CD8-positive, alpha-beta T cell (primary cell): ENCODE measurements at places on chromosomes 2 and 18. TPM values are rescaled to one million over a fixed set of nuclear protein-coding genes. Genes with fewer than 3 reads are reported as not detected.

The CNDP1 gene
- 0.44 TPM for total RNA-seq

- DNase-seq = no peak
These were observed 679.2 kb downstream of the NYAP2 start for GRCh38 chr2:226078666-226079065.

The EN1 gene
- not detected for total RNA-seq

GRCh38 chr18:66895631-66896030, 291.7 kb upstream of the CDH19 start:
- no peak for DNase-seq

The C2orf80 gene
- not detected for total RNA-seq

The IL18R1 gene
- 7.0 TPM for total RNA-seq

The MC5R gene
- total RNA-seq = not detected

- no peak for DNase-seq
These were observed 174.9 kb downstream of the ETAA1 start for GRCh38 chr2:67571785-67572718.

- no peak for DNase-seq
These were observed 203.9 kb upstream of the ALPP start for GRCh38 chr2:232174662-232175061.

DNA sequence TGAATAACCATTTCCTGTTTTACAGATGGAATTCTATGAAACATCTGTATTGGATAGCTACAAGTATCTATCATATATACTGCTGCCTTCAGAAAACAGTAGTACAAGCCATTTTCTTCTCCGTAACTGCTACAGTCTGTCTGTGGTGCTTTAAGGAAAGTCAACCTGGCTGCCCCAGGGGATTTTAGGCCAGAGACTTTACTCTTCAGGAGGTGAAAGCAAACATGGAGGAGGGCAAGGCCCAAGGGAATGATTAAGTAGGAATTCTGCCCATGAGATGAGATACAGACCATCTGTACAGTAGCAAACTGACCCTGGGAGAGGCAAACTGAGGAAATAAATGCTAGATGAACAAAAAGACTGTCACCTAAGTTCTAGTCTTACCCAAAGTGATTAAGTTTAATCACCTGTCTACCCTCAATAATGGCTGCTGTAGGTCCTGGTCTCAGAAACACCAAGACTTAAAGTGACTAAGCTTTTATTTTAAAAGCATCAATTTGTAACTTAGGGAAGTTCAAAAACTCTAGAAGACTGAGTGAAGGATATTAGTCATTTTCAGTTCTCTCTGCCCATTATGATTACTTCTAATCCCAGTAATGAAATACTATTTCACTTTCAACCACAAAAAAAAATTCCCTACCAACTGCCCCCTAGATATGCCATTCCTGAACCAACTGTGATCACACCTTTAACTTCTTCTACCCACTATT, 14.8 kb downstream of the MBD2 start:
- DNase-seq = no peak

DNA sequence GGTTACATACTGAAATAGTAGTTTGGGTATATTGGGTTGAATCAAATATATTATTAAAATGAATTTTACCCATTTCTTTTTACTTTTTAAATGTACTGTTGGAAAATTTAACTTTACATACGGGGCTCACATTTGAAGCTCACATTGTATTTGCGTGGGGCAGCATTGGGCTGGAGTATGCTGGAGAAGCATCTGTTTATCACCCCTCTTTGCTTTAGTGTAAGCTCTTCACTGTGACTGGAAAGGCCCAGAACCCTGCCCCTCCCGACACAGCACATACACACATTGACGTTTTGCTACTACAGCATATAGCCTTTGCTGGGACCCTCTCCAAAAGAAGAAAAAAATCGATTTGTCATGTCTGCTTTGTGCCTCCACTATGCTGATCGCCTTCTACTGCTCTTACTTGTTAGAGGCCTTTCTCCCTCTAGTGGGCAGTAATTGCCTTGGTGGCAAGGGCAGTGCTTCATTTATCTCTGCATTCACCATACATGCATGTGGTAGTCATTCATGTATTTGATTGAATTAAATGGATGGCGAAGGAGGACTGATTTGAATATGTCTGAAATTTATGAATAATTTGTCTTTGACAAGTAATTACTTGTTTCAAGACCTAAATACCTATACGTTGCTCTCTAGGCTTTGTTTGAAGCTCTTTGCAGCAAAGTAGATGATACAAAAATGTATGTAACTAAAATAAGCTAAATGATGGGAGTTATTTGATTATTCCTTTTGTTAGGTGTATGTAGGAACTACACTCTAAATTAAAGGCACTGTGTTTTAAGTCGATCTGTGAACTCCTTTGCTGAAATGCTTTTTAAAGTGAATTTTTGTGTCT, 37.4 kb downstream of the VAPA start:
- no peak for DNase-seq

The MTERF4 gene
- 100.0 TPM for total RNA-seq

DNA sequence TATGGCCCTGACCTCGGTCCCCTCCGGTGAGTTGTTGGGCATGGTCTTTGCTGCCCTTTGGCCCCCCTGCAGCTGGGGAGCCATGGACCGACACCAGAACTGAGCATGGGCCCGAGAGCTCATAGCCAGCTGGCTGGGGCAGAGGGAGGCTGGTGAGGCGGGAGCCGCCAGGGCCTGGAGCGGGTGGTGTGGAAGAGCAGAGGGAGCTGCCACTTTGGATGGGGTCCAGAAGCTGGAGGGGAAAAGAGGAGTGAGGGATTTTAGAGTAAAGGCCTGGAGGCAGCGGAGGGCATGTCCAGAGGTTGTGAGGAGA, 16.5 kb upstream of the CNNM3 start:
- no peak for DNase-seq

- DNase-seq = no peak
These were observed 187.6 kb downstream of the ZNF521 start for GRCh38 chr18:25164211-25164847.

- DNase-seq = no peak
These were observed 13.6 kb upstream of the CREB1 start for GRCh38 chr2:207516206-207516605.

The IL1RL2 gene
- total RNA-seq = not detected

GRCh38 chr2:61463769-61464475, 7.0 kb downstream of the USP34 start:
- no peak for DNase-seq

The USP40 gene
- total RNA-seq = 11.0 TPM

The CFAP221 gene
- not detected for total RNA-seq

GRCh38 chr18:52936931-52937330, 596.9 kb downstream of the DCC start:
- no peak for DNase-seq

DNA sequence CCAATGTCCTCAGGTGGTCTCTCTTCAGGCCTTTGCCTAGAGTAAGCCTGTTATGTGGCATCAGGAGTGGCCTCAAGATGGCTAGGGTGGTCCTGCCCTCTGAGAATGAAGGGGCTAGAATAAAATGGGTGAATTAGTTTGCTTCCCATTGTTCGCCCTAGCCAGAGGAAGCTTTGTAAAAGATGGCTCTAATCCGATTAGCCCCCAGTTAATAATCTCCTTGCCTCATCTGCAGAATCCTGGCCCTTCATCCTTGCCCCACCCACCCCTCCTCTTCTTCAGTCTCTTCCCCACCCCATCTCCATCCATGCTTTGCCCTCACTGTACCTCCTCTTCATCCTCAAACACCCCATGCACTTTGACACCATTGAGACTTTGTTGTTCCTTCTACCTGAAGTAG, 57.4 kb upstream of the LGALSL start:
- no peak for DNase-seq

The NR4A2 gene
- total RNA-seq = 777 TPM

GRCh38 chr2:60957643-60958042, 59.9 kb upstream of the PEX13 start:
- DNase-seq = no peak

- no peak for DNase-seq
These were observed 10.7 kb downstream of the DBI start for GRCh38 chr2:119377294-119377992.

DNA sequence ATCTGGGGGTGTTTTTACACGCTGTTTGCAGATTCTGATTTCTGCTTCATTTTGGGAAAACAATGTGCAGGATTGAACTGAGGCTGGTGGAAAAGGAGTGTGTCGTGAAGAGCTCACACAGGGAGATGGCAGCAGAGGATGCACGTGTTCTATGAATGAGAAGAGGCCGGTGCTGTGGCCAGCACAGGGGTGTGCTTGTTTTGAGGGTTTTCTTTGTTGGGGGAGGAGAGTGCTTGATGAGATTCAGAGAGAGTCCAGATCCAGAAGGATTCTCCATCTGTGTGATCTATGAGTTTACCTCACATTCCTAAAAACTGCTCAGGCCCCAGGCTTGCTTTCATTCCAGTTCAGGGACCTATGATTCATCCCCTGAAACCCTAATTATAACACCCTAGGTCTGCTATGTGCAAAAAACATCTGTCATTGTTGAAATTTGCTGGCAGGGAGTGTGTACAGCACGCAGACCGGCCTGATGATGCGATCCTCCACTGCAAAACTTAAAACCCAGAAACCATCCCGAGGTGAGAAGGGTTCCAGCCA, 12.1 kb downstream of the TGFA start:
- DNase-seq = no peak

DNA sequence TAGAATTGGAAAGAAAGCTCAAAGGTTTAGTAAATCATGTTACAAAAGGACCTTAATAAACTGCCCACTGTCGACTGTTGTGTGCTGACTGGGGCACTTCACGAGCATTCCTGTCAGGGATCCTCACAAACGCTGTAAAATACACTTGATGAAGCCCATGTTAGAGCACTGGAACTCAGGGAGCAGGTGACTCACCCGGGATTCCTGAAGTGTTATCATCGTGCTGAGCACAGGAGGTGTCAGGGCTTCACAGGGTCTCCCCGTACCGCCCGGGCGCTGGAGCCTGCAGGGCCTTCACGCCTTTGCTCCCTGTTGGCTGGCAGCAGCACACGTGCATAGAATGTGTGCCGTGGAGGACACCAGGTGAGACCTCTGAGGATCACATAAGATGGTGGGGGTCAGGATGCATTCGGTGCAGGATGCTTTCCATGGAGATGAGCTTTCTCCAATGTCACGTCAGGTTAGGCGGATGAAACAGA, 187.3 kb downstream of the SNTG2 start:
- no peak for DNase-seq

The RTKN gene
- total RNA-seq = 0.54 TPM
